Activated CD8-positive, alpha-beta T cell treated with anti-CD3 and anti-CD28 coated beads for 36 hours (primary cell): ENCODE measurements at places on chromosomes 1 and 21. TPM values are rescaled to one million over a fixed set of nuclear protein-coding genes. Genes with fewer than 3 reads are reported as not detected.

DNA sequence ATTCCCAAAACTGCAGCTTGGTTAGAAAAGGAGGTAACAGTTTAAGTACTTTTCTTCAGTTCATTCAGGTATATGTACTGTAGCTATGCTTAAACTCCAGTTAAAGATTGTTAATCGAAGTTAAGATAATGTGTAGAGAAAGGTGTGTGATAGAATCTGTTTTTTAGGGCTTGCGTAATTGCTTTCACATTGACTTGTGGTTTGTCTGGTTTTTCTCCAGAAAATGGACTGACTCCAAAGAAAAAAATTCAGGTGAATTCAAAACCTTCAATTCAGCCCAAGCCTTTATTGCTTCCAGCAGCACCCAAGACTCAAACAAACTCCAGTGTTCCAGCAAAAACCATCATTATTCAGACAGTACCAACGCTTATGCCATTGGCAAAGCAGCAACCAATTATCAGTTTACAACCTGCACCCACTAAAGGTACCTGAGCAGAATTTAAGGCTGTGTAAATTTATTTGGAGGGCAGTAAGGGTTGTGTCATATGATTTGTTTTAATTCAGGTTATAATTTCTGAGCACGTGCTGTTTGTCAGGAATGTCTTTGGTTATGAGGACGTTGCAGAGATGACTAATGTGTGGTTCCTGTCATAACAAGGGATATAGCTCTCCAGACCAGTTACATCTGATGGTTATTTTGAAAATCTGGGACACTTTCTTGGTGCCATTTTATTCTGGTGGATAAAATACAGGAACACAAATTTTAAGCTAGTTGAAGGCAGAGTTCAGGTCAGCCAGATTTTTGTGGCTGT is 26.0 kb downstream of the ATF6 start:
- no peak overlapping the region for H3K27ac ChIP-seq
- peaks cover 38% of the 10 kb centered on the region for H3K36me3 ChIP-seq
- peaks cover 5% of the 10 kb centered on the region for H3K4me1 ChIP-seq
- DNase-seq = no peak

DNA sequence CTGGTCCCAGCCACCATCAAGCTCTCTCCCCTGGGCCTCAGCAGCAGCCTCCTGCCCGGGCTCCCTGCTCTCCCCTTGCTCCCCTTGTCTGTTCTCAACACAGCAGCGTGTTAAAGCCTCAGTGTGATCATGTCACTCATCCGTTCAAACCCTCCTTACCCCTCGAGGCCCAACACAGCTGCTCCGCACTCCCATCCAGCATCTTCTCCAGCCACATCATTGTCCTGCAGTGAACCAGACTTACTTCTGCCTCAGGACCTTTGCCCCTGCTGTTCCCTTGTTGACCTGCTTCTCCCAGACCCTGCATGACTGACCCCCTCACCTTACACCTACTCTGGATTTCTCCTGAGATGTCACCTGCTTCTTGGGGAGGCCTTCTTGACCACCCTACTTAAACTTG is 13.3 kb downstream of the CDK18 start:
- no peaks in the 10 kb centered on the region for H3K27me3 ChIP-seq
- no peaks in the 10 kb centered on the region for H3K4me1 ChIP-seq
- H3K36me3 ChIP-seq = no peaks in the 10 kb centered on the region
- no peak overlapping the region for H3K4me3 ChIP-seq
- no peak overlapping the region for H3K27ac ChIP-seq

DNA sequence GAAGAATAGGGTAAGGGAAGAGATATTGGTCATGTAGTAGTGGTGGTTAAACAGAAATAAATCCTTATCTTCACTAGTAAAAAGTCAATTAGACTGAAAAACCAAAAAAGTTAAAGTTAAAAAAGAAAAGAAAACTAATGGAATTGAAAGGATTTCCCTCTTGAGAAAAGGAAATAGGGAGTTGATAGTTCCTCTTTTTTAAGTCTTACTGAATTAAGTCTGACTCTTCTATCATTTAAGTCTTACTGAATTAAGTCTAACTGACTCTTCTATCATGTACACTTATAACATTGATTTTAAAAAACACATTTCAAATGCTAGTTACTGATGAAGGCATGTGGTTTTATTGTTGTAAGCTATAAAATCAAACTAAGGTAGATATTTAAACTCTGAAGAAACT is 49.5 kb upstream of the TENT5C start:
- peaks cover 3% of the 10 kb centered on the region for H3K27me3 ChIP-seq
- no peak for DNase-seq
- peaks cover 3% of the 10 kb centered on the region for H3K36me3 ChIP-seq
- no peaks in the 10 kb centered on the region for H3K4me1 ChIP-seq

DNA sequence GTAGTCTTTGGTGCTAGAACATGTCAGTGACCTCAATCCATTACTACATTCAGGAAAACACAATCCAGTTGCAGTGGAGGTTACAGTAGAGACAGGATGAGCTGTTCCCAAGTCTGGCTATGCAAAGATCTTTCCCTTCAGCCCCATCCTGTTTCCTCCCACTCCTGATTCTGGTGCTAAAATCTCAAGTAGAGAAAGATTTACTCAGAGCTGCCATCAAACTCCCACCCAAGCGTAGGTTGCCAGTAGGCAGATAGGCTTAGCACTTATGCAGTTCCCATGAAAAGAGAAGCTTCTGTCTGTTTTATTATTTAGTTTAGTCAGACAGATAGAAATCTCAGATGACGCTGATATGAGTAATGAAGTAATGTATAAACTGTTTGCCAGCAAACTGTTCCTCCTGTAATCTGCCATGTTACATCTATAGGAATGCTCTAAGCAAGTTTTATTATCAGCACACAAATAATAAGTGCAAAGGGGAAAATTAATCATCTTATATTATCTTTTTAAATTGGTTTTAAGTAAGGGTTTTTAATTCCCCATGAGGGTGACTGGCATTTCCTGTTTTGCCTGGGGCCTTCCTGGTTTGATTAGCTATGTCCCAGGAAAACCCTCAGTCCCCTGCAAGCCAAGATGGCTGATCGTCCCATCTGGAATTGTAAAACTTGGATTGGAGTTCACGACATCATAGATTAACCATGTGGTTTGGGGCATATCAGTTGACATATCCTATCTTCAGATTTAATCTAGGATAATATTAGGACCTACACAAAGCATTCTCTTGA is 188.3 kb upstream of the PALMD start:
- peaks cover 9% of the 10 kb centered on the region for H3K27me3 ChIP-seq
- H3K27ac ChIP-seq = no peak overlapping the region
- H3K4me1 ChIP-seq = no peaks in the 10 kb centered on the region
- H3K4me3 ChIP-seq = no peak overlapping the region
- no peak for DNase-seq

DNA sequence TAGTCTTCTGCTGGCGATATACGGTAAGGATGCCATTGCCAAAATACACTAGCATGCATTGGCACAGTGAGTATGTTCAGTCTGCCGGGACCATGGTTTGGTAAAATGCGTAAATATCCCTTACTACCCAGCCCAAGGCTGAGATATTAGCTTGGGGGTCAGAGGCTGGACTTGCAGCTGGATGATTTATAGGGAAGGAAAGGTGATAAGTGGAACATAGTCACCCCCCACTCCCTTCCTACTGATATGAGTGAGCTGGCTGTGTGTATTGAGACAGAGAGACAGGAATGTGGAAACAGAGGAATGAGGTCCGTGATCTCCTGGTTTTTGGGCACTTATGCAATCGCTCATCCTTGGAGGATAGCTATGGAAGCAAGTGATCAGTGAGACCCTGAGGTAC is 642.8 kb downstream of the KCNT2 start:
- no peaks in the 10 kb centered on the region for H3K27me3 ChIP-seq
- no peak overlapping the region for H3K27ac ChIP-seq
- DNase-seq = no peak
- no peaks in the 10 kb centered on the region for H3K36me3 ChIP-seq

DNA sequence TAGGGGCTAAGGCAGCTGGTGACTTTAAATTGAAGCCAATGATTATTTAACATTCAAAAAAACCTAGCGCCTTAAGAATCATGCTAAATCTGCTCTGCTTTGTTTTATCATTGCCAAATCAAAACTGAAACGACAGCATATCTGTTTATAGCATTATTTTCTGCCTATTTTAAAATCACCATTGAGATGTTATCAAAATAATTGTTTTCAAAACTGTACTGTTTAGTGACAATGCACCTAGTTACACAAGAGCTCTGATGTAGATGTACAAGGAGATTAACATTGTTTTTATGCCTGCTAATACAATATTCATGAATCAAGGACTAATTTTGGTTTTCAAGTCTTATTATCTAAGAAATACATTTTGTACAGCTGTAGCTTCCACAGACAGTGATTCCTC is 1521.3 kb downstream of the AMY1C start:
- H3K4me3 ChIP-seq = no peak overlapping the region
- H3K4me1 ChIP-seq = no peaks in the 10 kb centered on the region
- no peak overlapping the region for H3K27ac ChIP-seq
- no peaks in the 10 kb centered on the region for H3K36me3 ChIP-seq

DNA sequence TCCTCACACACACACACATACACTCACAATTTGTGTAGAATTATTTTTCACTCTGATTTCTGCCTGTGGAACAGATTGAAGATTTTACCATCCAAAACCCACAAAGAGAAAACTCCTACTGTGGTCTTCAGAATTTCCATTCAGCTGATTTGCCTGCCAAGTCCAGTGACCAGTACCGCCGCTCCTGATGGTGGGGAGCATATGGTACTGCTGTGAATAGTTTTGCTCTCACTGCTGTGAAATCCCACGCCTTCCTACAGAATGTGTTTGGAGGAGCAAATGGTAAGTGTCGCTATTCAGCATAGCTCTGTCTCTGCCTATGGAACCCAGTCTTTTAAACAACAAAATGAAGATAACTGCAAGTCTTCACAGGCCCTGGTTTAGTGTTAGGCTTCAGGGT is 629.5 kb downstream of the LMO4 start:
- H3K27ac ChIP-seq = no peak overlapping the region
- H3K4me1 ChIP-seq = no peaks in the 10 kb centered on the region
- no peaks in the 10 kb centered on the region for H3K36me3 ChIP-seq
- DNase-seq = no peak

DNA sequence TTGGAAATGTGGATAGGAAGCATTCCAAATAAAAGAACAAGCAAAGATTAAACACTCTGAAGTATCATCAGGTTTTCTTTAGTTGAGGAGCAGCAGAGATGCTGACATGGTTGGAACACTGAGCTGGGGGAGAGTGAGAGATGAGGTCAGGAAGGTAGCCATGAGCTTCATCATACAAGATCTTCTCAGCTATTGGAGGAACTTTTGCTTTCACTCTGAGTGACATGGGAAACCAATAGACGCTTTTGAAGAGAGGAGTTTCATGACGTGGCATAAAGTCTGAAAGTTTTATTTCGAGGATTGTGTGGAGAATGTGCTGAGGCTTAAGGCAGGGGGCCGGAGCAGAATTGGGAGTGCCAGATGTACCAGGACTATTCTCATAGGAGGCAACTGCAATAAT is 616.2 kb upstream of the CAMK1G start:
- H3K4me3 ChIP-seq = no peak overlapping the region
- peaks cover 5% of the 10 kb centered on the region for H3K27me3 ChIP-seq
- no peaks in the 10 kb centered on the region for H3K36me3 ChIP-seq
- no peak overlapping the region for H3K27ac ChIP-seq
- H3K4me1 ChIP-seq = no peaks in the 10 kb centered on the region
- no peak for DNase-seq

DNA sequence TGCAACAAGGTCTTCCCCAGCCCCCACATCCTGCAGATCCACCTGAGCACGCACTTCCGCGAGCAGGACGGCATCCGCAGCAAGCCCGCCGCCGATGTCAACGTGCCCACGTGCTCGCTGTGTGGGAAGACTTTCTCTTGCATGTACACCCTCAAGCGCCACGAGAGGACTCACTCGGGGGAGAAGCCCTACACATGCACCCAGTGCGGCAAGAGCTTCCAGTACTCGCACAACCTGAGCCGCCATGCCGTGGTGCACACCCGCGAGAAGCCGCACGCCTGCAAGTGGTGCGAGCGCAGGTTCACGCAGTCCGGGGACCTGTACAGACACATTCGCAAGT is 3.8 kb downstream of the ZBTB18 start:
- no peak overlapping the region for H3K4me3 ChIP-seq
- H3K4me1 ChIP-seq = peaks cover 40% of the 10 kb centered on the region
- no peak overlapping the region for H3K27ac ChIP-seq
- H3K27me3 ChIP-seq = no peaks in the 10 kb centered on the region

DNA sequence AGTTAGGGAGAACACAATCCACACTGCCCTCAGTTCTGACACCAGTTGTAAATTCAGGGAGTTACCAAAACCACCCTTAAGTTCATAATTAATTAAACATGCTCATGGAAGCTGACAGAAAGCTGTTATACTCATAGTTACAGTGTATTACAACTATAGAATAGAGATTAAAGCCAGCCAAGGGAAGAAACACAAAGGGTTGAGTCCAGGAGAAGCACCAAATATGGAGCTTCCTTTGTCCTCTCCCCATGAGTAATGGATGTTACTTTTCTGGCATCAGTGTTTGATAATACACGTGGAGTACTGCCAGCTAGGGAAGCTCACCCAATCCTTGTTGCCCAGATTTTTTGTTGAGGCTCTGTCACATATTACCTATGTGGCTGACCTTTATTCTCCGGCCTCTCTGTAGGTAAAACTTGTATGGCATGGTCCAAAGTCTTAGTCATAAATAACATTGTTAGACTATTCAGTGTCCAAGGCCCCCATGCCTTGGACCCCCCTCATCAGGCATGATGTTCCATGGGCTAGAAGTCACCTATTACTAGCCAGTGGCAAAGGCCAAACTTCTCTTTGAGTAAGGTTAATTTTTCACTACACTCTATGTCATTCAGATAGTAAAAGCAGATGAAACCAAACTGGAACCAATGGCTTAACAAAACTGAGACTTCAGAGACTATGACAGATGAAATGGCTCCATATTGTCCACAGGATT is 175.7 kb downstream of the GPR52 start:
- H3K4me3 ChIP-seq = no peak overlapping the region
- H3K4me1 ChIP-seq = no peaks in the 10 kb centered on the region
- no peaks in the 10 kb centered on the region for H3K27me3 ChIP-seq
- peaks cover 2% of the 10 kb centered on the region for H3K36me3 ChIP-seq
- no peak overlapping the region for H3K27ac ChIP-seq

DNA sequence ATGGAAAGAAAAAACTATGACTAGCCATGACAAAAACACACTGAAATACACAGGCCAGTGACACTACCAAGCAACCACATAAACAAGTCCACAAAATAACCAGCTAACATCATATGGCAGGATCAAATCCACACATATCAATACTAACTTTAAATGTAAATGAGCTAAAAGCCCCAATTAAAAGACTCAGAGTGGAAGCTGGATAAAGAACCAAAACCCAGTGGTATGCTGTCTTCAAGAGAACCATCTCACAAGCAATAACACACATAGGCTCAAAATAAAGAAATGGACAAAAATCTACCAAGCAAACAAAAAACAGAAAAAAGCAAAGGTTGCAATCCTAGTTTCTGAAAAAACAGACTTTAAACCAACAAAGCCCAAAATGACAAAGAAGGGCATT is 476.2 kb upstream of the BEND5 start:
- no peaks in the 10 kb centered on the region for H3K36me3 ChIP-seq
- no peak overlapping the region for H3K4me3 ChIP-seq
- no peaks in the 10 kb centered on the region for H3K4me1 ChIP-seq
- H3K27ac ChIP-seq = no peak overlapping the region
- no peak for DNase-seq
- H3K27me3 ChIP-seq = no peaks in the 10 kb centered on the region

BRDT gene
- not detected for total RNA-seq

NME7 gene
- total RNA-seq = 17.4 TPM

SPATA45 gene
- not detected for total RNA-seq

C8B gene
- total RNA-seq = not detected

PTPRF gene
- total RNA-seq = 4.5 TPM

SH2D1B gene
- not detected for total RNA-seq

TCHHL1 gene
- not detected for total RNA-seq

LCE2C gene
- not detected for total RNA-seq
